Neural crest cell (in vitro differentiated cells): ENCODE measurements at places on chromosomes 12 and 14.

DNA sequence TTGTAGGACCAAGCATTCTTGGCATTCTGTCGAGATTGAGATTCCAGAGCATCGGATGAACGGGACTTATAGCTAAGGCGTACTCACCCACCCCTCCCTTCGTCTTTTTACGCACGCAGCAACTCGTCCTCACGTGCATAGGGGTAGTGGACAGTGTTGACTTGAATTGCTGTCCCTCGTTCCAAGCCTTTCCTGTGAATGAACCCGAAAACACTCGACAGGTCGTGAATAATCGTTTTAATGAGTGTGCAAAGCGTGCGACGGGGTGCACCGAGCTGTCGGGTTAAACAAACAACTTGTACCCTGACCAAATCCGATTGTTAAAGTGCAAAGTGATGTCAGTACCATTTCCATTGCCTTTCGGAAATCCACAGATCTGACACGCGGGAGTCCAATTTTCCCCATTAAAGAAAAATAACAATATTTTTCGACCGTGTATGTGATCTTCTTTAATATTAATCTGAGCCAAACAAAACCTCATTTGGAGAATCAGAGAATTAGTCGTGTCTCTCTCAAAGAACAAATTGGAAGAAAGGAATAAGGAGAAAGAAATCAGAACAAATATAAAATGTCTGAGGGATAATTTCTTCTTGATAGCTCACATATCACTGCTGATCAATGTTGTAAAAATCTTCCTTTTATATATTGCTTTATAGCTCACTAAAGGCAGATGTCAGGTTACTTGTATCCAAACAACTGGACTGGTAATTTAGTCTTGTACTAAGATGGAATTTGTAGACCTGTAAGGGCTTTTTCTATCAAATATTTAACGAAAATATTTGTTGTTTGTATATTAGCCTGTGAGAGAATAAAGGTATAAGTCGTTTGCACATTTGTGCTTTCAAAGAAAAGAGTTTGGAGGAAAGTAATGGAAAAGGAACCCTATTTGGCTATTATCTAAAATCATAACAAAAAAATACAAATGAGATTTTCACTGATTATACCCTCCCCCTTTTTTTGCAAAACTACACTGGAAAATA lies 11.8 kb downstream of the FOXG1 start:
- no peak overlapping the region for H3K4me3 ChIP-seq
- peaks cover 100% of the 10 kb centered on the region for H3K27me3 ChIP-seq
- H3K36me3 ChIP-seq, result no peaks in the 10 kb centered on the region
- DNase-seq, result no peak
- H3K27ac ChIP-seq, result no peak overlapping the region
- H3K4me1 ChIP-seq, result no peaks in the 10 kb centered on the region

- H3K4me1 ChIP-seq, result no peaks in the 10 kb centered on the region
- H3K36me3 ChIP-seq, result no peaks in the 10 kb centered on the region
- no peak overlapping the region for H3K27ac ChIP-seq
Measured at GRCh38 chr12:107138990-107139389, 45.6 kb upstream of the CRY1 start.

- H3K36me3 ChIP-seq, result no peaks in the 10 kb centered on the region
- H3K27ac ChIP-seq, result no peak overlapping the region
- peaks cover 5% of the 10 kb centered on the region for H3K27me3 ChIP-seq
- no peak for DNase-seq
Measured at GRCh38 chr12:109555431-109556315, 17.6 kb downstream of the MMAB start.

- H3K4me1 ChIP-seq, result no peaks in the 10 kb centered on the region
- no peak overlapping the region for H3K27ac ChIP-seq
- no peaks in the 10 kb centered on the region for H3K36me3 ChIP-seq
- H3K4me3 ChIP-seq, result no peak overlapping the region
- no peak for DNase-seq
- H3K27me3 ChIP-seq, result peaks cover 43% of the 10 kb centered on the region
Measured at GRCh38 chr12:130530429-130530828, 185.7 kb downstream of the RIMBP2 start.

DNA sequence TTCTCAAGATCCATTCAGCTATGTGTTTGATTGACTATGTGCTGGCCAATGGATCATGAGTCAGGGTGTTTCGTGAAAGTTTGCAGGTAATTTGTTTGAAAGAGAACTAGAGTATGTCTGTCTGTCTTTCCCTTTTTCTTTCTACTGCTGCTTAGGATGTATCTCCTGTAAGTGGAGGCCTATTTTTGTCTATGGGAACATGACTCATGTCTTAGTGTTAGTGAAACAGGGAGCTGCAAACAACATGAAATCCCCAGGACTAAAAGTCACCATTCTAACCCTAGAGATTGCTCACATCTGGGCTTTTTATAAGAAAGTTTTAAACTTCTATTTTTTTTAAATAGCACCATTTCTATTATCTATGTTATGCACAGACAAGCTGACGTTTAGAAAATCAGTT lies 333.0 kb downstream of the CCER1 start:
- no peak overlapping the region for H3K4me3 ChIP-seq
- H3K36me3 ChIP-seq, result no peaks in the 10 kb centered on the region
- no peak for DNase-seq

- H3K4me3 ChIP-seq, result no peak overlapping the region
- no peak overlapping the region for H3K27ac ChIP-seq
- DNase-seq, result no peak
- H3K36me3 ChIP-seq, result peaks cover 20% of the 10 kb centered on the region
- H3K27me3 ChIP-seq, result no peaks in the 10 kb centered on the region
Measured at GRCh38 chr14:71467361-71467811, 464.8 kb upstream of the RGS6 start.
